Adrenal gland (tissue), 19 donors: ENCODE measurements at places on chromosomes 12 and 14.

DNA sequence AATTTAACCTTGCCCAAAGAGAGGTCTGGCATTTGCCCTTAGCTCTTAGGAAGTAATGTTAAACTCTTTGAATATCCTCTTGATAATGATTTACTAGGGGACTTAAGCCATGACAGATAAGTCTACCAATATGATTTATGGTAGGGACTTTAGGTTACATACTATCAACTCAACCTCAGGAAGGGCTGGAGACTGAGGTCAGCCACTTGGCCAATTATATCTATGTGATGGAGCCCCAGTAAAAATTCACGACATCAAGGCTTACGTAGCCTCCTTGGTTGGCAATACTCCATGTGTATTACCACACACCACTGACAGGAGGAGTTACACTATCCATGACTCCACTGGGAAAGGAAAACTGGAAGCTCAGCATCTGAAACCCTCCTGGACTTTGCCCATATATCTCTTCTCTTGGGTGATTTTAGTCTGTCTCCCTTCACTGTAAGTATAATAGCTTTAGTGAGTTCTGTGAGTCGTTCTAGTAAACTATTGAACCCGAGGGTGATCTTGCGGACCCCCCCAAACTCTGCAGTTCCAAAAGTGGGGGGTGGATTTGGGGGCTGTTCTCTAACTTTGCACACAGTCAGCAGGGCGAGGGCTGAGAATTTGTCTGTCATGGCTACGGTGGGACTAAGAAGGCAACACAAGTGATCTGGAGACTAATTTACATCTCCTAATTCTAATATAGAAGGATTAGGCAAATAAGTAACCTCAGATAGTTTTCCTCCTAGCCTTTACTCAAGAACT lies 62.3 kb downstream of the R3HDM2 start:
- DNase-seq = no peak

DNA sequence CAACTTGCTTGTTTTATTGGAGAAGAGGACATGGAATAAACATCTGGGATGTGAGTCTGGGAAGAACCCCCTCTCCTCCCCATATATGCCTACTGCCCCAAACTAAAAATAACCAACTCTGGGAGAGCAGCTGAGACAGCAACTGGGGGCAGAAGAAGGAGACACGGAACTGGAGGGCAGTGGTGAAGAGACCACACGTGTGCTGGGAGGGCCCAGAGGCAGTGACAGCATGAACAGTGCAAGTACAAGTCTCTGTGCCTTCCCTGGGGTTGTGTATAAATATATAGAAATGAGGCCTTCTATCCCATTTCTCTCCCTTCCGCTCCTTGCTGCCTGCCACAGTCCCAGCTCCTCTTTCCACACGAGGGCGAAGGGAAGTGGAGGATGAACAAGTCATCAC lies 4.0 kb upstream of the KRT73 start:
- DNase-seq = no peak

- no peak for DNase-seq
Observed at GRCh38 chr12:123634142-123634561, 523 bp downstream of the GTF2H3 start.

- DNase-seq = no peak
Observed at GRCh38 chr12:58034311-58034710, 92.9 kb downstream of the ATP23 start.

DNA sequence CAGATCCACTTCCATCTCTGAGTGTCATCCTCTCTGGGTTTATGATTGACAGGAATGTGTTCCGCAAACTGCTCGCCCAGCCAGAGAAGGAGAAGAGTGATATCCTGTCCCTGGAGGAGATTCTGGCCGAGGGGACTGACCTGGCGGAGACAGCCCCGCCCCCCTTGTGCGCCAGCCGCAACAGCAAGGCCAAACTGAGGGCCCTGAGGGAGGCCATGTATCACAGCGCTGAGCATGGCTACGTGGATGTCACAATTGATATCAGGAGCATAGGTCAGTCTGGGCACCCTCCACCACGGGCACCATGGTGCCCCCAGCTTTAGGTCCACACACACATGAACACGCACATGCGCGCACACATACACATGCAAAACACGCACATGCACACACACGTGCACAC lies 67.5 kb upstream of the PWP1 start:
- no peak for DNase-seq

GRCh38 chr12:121443911-121444841 lies 44.3 kb downstream of the RNF34 start:
- no peak for DNase-seq

DNA sequence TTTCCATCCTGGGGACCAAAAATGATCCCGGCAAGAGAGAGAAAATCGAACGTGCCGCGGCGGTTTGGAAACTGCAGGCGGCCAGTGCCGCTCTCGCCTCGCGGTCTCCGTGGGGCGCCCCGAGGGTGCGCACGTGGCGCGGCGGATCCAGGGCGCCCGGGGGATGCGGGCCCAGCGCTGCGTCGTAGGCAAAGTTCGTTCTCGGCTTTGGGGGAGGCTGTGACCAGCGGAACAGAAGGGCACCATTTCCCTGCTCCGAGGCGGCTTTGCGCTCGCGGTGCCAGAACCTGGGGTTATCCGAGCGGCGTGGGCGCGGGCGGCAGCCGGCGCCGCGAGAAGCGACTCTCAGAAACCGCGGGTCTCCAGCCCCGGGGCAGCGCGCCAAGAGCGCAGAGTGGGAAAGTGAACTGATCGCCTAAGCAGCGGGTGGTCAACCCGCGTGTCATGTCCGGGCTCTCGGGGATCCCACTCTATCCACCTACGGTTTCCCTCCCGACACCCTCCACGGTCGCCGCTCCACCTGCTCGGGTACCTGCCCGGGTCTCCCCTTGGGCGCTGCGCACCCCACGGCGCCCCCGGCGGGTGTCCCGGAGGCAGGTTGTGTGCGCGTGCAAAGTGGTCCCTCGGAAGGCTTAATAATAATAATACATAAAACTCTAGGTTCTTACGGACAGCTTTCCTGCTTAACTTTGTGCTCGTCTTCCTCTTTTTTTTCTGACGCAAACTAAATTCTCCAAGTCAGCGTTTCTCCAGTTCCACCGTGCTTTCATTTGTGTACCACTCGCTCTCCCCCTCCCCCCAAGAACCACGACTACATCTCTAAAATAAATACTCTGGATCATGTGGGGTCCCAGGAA lies 1.2 kb downstream of the ESRRB start:
- DNase-seq = no peak

DNA sequence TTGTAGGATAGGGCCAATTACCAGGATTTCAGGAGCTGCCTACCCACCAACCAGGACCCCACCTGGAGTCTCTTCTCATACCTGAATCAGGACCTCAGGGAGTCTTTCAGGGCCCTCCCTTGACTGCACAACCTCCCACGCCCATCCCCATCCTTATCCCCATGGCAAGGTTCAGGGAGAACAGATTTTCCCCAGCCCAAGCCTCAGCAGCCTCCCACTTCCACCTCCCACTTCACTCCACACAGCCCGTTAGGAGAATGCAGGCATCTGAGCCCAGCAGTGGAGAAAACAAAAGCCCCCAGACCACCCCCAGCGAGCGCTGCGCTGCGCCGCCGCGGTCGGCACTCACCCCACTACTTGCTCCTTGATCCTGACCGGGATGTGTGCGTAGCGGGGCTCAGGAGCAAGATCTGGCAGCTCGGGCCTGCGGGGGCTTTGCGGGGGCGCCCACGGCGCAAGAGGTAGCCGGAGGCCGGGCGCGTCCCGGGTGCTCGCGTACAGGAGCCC lies 1.4 kb downstream of the B4GALNT1 start:
- no peak for DNase-seq

- DNase-seq = no peak
Observed at GRCh38 chr12:63989301-63989845, 144.9 kb downstream of the SRGAP1 start.

DNA sequence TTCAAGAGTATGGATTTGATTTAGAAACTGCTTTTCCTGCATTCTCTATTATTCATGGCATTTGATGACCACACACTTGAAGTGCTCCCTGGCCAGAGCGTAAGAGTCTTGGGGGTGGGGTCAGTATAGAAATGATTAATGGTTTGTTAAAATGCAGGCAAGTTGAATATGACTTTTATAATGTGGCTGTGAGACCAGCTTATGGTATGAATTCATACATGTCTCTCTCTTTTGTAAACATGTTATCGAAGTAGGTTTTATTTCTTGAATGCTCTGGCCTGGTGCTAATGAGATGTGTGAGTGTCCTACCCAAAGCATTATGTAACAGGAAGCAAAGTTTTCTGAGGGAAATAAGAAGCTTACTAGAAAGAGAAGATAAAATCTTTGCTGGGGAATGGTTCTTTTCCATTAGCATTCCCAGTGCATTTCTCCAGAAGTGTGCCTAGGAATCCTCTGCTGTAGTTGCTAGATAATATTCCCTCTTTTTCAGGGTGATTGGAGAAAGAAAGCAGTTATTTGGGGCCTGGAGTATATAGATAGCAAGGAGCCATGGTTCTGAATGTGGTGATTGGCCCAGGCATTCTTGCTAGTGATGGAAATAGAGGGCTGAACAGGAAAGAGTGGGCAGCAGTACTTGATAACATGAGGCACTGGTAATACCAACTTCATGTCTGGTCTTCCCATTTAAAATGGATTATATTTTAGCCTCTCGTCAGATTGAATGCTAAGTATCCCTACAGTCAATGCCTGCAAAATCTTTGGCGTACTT lies 289.7 kb downstream of the RAD51B start:
- no peak for DNase-seq

- DNase-seq = no peak
Observed at GRCh38 chr12:44873898-44874297, 2.2 kb downstream of the NELL2 start.

GRCh38 chr12:76032043-76032981 lies 736 bp upstream of the PHLDA1 start:
- DNase-seq = peak; percentile 65

DNA sequence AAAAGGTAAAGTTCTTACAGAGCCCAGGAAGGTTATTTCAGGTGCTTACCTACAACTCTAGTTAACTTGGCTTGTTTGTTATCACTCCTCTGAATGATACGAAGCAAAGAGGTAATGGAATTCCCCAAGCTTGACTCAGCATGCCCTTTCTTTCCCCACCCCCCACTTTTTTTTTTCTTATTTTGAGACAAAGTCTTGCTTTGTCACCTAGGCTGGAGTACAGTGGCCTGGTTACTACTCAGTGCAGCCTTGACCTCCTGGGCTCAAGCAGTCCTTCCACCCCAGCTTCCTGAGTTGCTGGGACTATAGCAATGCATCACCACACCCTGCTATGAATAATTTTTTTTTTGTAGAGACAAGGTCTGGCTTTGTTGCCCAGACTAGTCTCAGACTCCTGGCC lies 17.1 kb upstream of the YBX3 start:
- no peak for DNase-seq
